Activated CD4-positive, alpha-beta T cell treated with anti-CD3 and anti-CD28 coated beads, Interleukin-2, amount 50 U/mL, for 24 hours (primary cell): ENCODE measurements at places on chromosomes 7 and 10.

GRCh38 chr10:83960125-83960524 is 179.2 kb upstream of the GHITM start:
- DNase-seq: no peak

DNA sequence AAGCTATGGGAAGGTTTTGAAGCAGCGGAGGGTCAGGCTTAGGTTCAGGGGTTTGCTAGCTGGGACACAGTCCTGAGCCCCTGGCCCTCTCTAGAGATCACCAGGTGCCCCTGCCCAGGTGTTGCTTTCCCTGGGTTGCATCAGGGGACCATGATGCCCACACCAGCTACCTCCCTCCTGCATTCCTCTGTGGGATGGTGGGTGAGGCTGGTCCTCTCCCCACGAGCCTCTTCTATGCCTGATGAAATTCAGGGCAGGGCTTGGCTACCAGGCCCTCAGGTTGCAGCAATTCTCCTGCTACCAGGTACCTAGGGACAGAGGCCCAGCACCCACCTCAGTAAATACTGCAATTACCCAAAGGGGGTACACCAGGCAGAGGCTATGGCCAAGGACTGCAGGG is 10.8 kb upstream of the SLC29A3 start:
- no peak for DNase-seq

GRCh38 chr10:122632576-122632975 is 67.1 kb downstream of the C10orf120 start:
- DNase-seq: no peak

DNA sequence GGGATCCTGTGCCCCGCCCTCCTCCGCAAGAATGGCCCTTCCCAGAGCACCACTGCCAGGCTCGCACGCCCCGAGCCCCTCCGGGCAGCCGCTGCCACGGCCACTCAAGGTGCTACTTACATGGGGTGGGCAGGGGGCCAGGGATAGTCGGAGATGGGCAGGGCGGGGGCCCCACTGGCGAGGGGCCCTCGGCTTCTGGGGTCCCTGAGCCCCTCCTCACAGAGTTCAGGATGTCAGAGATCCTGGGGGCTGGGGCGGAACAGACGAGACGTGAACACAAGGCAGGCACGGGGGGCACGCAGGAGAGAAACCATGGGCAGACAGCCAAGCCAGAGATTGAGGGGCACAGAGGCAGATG is 25.6 kb downstream of the YKT6 start:
- no peak for DNase-seq

DNA sequence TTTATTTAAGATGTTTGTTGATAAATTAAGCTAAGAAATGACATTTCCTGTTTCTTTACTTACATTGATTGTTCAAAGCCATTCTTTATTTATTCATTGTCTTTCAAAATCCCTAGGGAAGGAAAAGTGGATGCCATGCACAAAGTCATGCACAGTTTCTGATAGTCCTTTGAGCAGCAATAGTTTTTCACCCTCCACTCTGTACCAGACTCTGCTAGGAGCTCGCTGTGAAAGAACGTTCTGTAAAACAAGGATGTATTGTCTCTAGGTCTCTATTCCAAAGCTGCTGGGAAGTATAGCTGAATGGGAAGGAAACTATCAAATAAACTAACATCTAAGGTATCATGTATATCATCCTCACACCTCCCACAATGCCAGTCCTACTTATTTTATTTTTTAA is 7.8 kb upstream of the NOC3L start:
- DNase-seq: no peak

GRCh38 chr7:97871659-97872024 is 566 bp downstream of the ASNS start:
- peak; percentile 15 for DNase-seq

DNA sequence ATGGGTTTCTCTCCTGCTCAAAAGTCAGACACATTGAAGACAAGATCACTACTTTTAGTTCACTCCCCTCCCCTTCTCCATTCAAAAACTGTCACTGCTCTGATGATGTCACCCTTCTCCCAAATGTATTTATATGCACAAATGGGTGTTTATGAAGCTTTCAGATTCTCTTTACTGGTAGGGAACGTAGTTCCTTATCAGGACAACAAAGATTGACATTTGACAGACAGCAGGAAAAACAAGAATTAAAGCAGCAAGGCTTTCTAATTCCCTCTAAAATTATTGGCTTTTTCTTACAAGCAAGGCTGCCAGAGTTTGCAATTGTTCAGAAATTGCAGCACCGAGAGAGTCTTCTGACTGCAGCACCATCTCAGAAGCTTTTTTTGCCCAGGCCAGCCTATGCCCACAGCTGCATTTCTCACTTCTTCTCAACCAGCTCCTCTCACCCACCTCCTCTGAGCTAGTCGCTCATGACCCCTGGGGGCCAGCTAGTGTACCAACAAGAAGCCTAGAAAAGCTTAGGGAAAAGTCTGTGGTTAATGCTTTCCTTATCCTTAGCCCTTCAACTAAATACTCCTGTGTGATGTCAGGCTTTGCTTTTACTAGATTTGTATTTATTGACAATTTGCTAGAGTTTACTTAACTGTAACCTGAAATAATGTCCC is 265.1 kb downstream of the HTR7 start:
- no peak for DNase-seq

DNA sequence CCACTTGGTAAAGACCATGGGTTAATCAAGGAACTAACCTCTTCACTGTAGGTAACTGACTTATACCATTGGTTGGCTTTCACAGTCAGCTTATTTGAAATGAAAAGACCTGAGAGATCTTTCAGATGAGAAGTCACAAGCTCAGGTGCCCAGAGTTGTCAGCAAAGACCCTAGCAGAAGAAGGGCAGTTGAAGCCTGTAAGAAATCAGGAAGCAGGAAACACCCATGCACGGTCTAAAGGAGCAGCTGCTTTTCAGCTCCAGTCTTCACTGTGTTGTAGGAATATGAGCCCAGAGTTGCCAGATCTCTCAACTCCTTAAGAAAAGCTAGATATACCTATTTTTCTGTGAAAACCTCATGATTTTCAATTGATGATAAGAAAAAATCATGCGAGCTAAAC is 130.0 kb downstream of the ARID5B start:
- DNase-seq: no peak

- DNase-seq: no peak
These were observed 199.6 kb upstream of the CELF2 start for GRCh38 chr10:10818082-10818481.

- DNase-seq: no peak
These were observed 75.9 kb upstream of the HGF start for GRCh38 chr7:81845744-81846241.

DNA sequence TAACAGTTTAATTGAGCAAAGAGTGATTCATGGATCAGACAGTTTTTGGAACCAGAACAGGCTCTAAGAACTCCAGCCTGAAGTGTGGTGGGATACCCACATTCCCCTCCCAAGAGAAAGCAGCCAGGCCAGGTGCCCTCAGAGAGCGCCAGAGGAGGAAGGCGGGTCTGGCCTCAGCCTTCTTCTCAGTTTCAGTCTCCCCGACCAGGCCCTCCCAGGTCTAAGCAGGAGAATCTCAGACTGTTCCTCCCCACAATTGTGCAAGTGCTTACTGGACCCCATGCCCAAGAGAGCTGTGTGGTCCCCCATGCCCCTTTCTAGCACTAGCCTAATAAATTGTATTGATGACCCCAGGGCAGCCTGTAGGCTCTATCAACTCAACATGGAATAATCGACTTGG is 25.6 kb downstream of the PPIF start:
- no peak for DNase-seq

DNA sequence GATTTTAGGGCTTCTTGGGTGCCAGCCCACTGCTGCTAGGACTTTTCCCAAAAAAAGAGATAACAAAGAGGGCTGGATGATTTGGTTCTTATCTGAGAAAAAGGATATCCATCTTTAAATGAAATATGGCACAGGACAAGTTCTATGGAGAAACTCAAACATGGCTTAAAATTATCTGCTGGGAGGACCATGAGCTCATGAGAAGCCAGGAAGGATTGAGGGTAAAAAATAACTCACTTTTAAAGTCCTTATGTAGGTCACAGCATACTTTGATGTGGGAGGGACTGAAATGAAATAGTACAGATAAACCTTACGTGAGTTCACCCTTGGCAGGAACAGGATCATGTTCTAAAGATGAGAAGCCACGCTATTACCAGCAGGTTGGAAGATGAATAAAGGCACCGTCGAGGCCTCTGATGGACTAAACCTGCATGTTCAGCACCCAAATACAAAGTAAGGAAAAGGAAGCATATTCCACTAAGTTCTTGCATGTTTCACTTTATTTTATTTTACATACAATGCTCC is 369.2 kb upstream of the KLF6 start:
- DNase-seq: no peak

- DNase-seq: no peak
These were observed 25.6 kb downstream of the ANKMY2 start for GRCh38 chr7:16619979-16620408.

DNA sequence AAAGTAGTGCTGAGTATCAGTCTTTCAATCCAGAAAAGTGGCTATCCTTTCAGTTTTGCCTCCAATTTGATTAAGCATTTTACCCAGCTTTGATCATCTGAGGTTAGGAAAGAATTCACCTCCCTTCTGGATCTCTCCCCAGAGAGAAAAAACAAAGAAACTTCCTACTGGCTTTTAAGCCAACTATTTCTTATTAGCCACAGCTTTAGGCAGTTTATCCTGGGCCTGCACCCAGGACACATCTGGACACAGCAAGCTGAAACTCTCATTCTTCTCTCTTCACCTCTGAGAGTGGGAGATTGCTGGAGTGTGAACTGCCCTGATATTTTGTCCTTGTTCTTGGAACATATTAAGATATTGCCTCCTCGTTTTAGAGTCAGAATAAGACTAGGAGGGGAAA is 43.5 kb upstream of the LSM8 start:
- DNase-seq: no peak

DNA sequence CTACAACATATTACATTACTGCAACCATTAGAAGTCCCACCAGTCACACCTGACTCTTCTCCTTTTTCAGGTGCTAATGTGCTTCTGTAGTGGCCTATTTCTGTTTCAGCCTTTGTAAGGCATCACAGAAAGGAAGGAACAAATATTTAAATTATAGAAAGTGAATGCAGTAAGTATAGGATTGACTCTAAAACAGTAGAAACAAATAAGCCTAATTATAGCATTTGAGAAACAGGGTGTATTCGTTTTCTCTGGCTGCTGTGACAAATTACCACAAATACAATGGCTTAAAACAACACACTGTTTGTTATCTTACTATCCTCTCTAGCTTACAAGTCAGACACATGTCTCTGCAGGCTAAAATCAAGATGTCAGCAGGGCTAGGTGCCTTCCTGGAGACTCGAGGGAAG is 69.4 kb downstream of the CCSER2 start:
- DNase-seq: no peak

- DNase-seq: no peak
These were observed 2.1 kb upstream of the C10orf71 start for GRCh38 chr10:49296836-49297235.

DNA sequence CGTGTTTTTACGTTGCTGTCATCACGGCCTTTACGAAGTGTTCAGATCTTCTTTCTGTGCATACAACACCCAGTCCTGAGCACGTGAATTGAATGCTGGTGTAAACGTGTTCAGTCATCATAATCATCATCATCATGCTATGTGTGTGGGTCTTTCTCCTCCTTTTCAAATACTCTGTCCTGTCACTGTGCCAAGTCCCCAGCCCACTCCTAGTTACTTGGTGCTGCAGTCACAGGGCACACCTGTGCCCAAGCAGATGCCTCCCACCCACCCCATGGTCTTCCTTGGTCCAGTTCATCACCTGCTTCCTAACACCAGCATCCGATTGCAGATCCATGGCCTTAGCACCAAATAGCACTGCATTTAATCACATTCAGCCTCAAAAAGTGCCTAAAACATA is 78.6 kb upstream of the MGMT start:
- no peak for DNase-seq

GRCh38 chr10:43945094-43945730 is 296.5 kb upstream of the ZNF32 start:
- no peak for DNase-seq

DNA sequence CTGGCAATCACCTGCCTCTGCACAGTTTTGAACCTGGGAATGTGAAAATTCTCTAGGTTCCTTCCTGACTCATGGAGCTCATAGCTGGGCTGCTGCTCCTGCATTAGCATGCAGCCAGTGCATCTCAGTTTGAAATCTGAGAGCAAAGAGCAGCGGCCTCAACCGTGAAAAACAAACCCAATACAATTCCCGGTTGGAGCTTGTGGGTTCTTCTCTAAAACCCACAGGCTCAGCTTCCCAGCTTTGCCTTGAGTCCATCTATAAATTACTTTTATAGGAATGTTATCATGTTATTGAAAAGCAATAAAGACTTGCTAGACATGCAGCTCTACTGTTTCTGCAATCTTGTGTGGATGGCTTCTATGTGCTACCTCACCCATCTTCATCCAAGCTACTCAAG is 191.7 kb downstream of the CXCL12 start:
- DNase-seq: no peak

GRCh38 chr7:82851121-82851520 is 311.6 kb downstream of the PCLO start:
- DNase-seq: no peak

- DNase-seq: no peak
These were observed 12.7 kb upstream of the TTYH3 start for GRCh38 chr7:2619116-2619515.

DNA sequence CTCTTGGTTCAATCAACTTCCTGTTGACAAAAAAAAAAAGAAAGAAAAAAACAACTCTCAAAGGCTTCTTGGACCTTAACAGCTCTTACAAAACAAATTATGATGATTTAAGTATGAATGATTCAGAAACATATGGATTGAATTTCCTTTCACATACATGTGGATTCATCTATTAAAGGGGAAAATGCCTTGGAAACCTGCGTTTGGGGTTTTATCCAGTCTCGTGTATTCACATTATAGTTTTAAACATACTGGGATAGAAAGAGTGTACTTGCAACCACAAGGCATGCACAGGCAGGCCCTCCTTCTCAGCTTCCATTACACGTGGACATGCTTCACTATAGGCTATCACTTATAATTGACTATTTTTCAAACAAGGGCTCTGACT is 286.7 kb downstream of the INHBA start:
- no peak for DNase-seq

- no peak for DNase-seq
These were observed 213.9 kb upstream of the SH2B2 start for GRCh38 chr7:102072636-102073209.

DNA sequence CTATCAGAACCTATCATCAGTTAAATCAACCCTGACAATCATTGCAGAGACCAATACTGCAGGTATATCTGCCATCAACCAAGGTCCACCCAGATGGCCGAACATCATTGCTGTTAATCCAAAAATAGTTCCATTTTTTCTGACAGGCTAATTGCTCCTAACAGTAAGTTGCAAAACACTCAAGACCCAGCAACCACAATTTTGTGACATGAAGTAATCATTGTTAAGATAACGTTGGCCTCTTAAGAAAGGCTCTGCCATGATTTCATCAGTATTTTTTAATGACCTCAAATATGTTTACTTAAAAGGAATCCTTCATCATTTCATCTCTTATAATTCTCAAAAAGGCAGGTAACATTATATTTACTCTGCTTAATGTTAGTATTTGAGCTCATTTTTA is 553.4 kb upstream of the POM121L12 start:
- no peak for DNase-seq

- DNase-seq: no peak
These were observed 25.2 kb downstream of the ABCB1 start for GRCh38 chr7:87575521-87575920.

GRCh38 chr10:117439243-117439912 is 64.1 kb upstream of the PDZD8 start:
- no peak for DNase-seq
